ENCODE measurements at places on chromosomes 5 and 9.

DNA sequence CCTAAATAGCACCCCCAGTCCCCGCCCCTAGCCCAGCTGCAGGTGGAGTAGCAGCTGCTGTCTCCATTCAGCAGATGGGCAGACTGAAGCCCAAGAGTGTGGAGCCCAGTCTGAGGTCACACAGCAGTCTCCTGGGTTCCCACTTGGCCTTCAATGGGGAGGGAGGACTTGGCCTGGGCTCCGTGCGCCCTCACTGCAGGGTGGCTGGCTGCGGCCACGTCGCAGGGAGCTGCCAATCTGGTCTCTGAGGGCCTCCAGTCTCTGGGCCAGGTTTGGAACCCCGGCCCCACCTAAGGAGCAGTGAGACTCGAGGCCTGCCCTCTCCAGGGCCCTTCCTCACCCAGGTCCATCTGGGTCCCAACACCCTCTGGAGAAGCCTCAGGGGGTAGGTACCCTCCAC, 7.4 kb downstream of the KIF12 start:
- DNase-seq, result no peak

DNA sequence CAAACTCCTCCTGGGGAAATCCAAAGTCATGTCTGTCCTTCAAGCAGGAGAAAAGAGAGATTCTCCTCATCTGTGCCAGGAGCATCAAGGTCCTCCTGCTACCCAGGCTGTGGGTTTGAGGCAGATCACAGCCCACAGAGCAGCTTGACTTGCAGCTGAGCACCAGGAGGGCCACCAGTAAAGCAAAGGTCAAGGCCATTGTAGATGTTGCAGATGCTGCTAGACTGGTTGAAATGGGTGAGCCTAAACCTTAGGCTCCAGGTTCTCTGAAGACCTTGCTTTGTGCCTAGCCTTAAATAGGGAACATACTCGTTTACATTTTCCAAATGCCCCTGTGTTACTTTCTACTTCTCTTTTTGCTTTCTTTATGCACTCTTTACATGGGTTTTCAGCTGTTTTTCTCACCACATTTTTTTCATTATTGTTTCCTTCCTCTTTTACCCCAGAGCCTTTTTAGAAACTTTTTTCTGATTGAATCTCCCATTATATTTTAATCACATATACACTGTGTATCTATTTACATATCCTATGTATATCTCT, at the start of gene IFNA2:
IFNA2 (minus strand) TSS at position 268 of the 540 bp plus-strand sequence; CDS start at position 199, 69 bp downstream.
- no peak for DNase-seq

DNA sequence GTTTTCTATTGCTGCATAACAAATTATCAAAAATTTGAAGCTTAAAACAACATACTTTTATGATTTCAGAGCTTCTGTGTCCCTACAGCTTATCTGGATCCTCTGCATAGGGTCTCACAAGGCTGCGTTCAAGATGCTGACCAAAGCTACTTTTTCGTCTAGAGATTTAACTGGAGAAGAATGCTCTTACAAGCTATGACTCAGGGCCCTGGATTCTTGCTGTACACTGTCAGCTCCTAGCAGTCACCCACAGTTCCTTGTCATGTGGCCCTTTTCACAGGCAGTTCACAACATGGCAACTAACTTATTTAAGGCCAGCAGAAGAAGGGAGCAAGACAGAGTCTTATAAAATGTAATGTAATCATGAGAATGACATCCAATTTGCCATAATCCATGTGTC, 70.8 kb upstream of the FAM174A start:
- no peak for DNase-seq

GRCh38 chr9:93633492-93634221, 57.3 kb downstream of the PHF2 start:
- no peak for DNase-seq

DNA sequence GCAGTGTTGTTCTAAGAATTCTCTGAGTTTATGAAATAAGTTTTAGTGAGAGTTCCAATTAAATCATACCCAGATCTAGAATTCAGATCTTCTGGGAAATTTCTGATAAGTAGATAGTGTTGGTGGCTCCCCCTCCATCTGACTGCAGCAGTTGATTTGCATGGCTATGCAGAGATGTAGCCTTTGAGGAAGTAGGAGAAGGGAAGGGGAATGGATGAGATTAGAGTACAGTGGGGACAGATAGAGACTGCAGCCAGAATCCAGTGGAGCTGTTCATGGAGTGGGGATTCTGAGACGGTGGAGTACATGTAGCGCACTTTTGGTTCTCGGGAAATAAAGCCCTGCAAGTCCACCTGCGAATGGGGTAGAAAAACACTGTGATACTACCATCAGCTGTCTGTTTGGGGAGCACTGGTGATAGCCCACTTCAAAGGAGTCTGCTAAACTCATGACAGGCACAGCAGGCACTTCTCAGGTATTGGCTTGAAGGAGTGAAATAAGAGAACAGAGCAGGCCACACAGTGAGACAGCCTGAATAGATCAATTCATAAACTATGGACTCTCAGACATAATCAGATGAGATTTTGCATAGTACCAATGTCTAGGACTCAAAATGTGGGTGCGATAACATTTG, 96.8 kb downstream of the ALDH1A1 start:
- DNase-seq, result no peak

GRCh38 chr9:116355153-116355921, 201.7 kb downstream of the PAPPA start:
- DNase-seq, result no peak

- peak; percentile 34 for DNase-seq
Measured at GRCh38 chr5:14131855-14132503, 11.2 kb upstream of the TRIO start.

DNA sequence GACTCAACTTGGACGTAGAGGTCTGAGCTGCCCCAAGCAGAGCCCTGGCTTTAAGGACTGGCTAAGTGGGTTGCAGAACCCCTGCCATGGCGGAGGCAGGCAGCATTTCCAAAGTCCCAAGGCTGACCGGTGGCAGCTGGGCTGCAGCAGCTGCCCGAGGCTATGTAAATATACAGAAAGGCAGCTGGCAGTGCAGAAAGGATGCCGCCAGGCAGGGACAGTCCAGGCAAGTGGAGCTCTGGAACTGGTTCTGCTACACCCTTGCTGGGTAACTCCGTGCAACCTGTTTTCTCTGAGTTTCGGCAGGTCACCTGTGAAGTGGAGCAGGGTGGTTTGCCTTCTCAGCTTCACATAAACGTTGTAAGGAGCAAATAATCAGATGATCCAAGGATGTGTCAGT, 46.0 kb downstream of the SHB start:
- DNase-seq, result no peak

GRCh38 chr9:93657331-93658111, 81.1 kb downstream of the PHF2 start:
- no peak for DNase-seq

DNA sequence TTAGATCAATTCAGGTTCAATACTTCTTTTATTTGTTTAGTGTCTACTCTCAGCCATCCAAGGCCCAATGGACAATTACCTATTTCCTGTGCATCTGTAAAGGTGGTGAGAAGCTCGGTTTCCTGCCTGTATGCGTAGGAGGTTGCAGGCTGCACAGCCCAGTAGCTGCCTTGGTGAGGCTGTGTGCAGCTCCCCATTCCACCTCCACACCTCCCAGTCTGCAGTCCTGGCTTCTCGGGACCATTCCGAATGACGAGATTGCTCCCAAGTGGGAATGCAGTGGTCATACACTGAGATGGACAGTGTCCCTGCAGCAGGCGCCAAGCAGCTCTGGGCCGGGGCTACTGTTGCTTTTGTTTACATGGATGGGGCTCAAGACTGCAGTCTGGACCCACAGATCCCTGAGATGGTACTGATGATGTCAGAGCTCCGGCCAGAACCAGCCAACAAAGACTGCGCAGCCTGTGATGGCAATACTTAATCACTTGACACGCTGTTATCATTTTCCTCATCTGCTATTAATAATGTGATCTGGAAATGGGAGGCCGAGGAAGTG, 206.1 kb upstream of the IRX1 start:
- DNase-seq, result no peak

DNA sequence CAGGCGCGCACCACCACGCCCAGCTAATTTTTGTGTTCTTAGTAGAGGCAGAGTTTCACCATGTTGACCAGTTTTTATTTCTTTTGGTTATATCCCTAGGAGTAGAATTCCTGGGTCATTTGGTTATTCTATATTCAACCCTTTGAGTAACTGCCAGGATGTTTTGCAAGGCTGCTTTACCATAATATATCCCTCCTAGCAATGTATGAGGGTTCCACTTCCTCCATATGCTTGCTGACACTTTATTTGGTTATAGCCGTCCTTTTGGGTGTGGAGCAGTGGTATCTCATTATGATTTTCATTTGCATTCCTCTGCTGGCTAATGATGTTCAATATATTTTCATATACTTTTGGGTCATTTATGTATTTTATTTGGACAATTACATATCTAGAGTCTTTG, 81.2 kb downstream of the RAB24 start:
- no peak for DNase-seq

DNA sequence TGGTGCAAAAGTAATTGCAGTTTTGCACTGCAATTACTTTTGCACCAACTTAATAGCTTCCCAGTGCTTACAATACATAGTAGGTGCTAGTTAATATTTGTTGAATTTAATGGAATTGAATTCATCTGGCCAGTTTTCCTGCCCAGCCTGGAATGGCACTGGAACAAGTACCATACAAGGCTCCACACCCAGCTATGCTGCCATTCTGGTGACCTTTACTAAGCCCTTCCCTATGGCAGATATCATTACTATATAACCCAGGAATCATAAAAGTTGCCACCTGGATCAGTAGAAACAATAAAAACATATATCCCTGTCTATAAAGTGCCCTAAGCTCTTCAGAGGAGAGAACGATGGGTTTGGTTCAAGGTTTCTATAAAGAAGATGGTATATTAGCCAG, 22.4 kb upstream of the TRIM36 start:
- DNase-seq, result no peak

GRCh38 chr5:14028938-14029584, 84.6 kb upstream of the DNAH5 start:
- no peak for DNase-seq

DNA sequence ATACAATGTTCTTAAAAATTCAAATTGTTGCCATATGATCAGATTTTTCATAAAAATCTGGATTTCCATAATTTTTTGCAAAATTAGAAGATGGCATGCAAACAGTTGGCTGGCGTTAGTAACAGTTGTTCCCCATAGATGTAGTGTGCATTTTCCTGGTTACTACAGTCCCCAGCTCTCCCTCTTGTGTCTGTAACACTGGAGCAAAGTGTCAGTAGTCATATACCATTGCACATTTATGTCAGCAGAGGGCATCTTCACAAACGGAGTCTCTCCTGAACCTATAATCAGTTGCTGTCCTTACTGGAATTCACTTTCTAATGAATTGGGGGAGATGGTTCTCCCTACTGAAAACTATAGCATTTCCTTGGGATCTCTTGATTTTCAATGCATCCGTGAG, 44.7 kb upstream of the DMAC1 start:
- DNase-seq, result peak; percentile 8

- no peak for DNase-seq
Measured at GRCh38 chr5:124050120-124050770, 538.3 kb downstream of the CSNK1G3 start.

Data from HuH-7 (cell line).